ENCODE measurements at places on chromosomes 3 and 15.

- no peak for DNase-seq
Measured at GRCh38 chr3:43243590-43244587, 42.5 kb upstream of the SNRK start.

DNA sequence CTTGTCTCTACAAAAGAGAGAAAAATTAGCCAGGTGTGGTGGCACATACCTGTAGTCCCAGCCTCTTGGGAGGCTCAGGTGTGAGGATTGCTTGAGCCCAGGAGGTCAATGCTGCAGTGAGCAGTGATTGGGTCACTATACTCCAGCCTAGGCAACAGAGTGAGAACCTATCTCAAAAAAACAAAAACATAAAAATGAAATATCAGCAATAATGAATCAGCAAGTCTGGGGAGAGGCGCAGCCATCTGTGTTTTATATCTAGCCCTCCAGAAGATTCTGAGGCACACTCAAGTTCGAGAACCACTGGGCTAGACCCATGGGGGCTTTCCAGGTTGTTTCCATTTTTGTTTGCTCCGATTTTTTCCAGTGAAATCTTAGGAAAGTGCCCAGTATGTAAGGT lies 88.1 kb upstream of the BCL6 start:
- DNase-seq: no peak

DNA sequence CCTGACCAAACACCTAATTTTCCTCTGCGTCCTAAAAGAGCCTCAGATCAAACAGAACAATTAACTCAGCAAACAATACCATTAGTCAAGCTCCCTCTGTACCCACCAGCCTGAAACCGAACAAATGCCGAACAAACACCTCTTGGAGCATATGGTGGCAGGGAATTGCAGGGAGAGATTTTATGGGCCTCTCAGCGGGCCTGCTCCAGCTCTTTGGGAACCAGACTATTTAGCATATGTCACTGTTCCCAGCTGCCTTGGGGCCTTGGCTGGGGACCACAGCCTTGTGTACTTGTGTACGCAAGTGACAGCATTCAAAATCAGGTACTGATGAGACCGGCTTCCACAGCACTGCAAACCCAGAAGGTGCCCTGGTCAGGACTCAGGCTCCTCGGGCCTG lies 388.8 kb upstream of the PPP2R3A start:
- no peak for DNase-seq

GRCh38 chr3:140614001-140614400 lies 63.9 kb upstream of the TRIM42 start:
- no peak for DNase-seq

- no peak for DNase-seq
Measured at GRCh38 chr3:126540342-126540849, 16.4 kb downstream of the CHST13 start.

GRCh38 chr15:90659481-90659880 lies 57.7 kb upstream of the BLM start:
- DNase-seq: no peak
